ENCODE measurements at places on chromosomes 2 and 18. TPM values are rescaled to one million over a fixed set of nuclear protein-coding genes. Genes with fewer than 3 reads are reported as not detected.
A peak's percentile ranks its signal among the peaks of the same experiment; 100 is the strongest.

GRCh38 chr2:111950236-111950635, 51.8 kb downstream of the MERTK start:
- no peak for DNase-seq

DNA sequence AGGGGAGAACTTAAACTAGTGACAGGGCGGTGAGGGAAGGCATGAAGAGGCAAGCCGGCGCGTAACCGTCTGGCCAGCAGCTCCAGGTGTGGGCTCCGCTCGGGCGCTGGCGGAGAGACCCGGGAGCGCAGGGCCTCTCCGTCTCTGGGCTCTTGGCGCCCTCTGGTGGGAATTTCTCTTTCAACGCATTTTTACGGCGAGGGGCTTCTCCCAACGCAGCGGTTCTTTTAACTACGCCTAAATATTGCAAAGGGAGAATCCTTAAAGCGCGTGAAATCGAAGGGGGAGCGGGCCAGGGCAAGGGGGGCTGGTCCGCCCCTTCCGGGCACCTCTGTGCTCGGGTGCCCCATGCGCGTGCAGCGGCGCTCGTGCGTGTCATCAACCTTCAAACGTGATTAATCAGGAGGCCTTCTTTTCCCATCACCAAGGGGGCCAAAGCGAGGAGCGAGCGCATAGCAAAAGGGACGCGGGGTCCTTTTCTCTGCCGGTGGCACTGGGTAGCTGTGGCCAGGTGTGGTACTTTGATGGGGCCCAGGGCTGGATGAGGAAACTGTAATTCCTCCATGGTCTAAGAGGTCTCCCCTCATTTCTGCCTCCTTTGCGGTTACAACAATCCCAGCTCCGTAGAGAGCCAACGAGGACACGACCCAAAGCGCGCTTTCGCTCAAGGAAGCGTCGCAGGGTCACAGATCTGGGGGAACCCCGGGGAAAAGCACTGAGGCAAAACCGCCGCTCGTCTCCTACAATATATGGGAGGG, 762 bp upstream of the GAD1 start:
- peak; percentile 57 for DNase-seq

- DNase-seq, result peak; percentile 10
Measured at GRCh38 chr2:239768907-239769553, 256.1 kb downstream of the NDUFA10 start.

The UGT1A7 gene
- not detected for total RNA-seq

GRCh38 chr2:74532222-74532621, 2.5 kb downstream of the HTRA2 start:
- DNase-seq, result no peak

- DNase-seq, result peak; percentile 70
Measured at GRCh38 chr2:214808981-214809750, at the start of gene BARD1. Gene BARD1 (minus strand): TSS chr2:214809683. CDS start chr2:214809569, 114 bp downstream.
